Renal pelvis (tissue), 12 donors: ENCODE measurements at places on chromosomes 5 and 9.

DNA sequence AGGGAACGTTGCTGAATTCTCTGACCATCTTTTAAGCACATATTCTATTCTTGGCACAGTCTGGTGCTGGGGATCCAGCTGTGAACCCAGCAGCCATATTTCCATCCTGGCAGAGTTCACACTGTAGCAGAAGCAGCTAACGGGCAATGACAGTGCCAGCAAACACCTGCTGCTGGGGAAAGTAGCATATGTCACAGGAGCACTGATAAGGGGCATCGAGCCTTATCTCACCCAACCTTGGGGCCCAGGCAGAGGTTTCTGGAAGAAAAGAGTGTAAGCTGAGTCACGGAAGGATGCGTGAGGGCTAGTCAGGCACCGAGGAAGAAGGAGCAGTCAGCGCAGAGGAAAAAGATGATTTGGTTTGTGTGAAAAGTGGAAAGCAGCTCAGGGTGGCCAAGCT is 1.1 kb downstream of the NDOR1 start:
- no peak for DNase-seq

DNA sequence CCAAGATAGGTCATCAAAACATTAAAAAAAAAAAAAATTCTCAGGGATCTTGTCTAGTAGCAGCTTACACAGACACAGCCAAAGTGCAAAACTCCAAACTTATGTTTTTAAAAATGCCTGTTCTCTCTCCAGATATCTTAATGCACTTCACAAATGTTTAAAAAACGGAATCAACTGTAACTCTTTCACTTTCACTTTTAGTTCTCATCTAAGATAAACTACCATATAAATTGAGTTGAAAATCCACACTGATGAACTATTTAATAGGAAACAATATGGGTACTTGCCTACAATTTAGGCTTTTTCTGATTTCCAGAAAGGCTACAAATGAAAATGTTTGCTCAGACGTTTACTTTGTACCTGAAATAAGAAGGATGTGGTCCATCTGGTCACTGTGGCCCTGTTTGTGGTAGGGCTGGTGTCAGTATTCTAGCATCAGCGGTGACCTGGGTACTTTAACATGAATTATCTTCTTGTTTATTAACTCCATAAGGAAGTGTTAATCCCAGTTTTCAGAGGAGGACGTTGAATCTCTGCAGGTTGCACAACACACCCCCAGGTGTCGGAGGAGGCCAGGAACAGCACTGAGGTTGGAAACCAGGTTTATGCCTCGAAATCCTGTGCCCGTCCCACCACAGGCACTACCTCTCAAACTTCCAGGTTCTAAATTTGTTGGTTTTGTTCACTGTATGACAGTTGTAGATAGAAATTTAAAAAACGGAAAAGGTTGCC is 13.3 kb upstream of the LPCAT1 start:
- no peak for DNase-seq

DNA sequence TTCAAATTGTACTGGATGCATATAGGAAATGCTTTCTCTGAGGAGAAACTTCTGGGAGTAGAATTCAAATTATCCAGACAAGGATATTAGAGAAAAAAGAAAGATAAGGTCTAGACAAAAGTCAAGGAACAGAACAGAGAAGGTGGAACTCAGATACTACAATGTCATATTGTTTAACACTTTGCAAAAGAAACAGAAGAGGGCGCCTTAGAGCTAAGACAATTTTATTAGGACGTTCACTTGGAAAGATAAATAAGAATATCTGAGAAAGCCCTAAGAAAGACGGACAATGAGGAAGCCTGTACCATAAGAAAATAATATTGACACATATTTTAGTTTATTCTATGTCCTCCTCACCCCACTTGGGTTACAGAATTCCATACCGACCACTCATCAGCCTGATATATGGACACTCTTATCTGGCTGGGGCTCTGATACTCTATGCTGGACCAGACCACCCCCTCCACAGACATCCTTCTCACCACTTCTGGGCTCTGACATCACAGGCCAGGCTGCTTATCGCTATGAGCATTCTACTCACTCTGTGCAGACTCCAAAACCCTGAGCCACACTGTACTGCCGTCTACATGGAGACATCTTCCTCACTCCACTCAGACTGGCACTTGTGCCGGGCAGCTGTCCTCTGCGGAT is 9.1 kb upstream of the AK3 start:
- peak; percentile 36 for DNase-seq

- DNase-seq, result no peak
Measured at GRCh38 chr5:169131616-169132301, 169.2 kb downstream of the SLIT3 start.

- DNase-seq, result no peak
Measured at GRCh38 chr5:142320851-142321560, 3.8 kb downstream of the SPRY4 start.

DNA sequence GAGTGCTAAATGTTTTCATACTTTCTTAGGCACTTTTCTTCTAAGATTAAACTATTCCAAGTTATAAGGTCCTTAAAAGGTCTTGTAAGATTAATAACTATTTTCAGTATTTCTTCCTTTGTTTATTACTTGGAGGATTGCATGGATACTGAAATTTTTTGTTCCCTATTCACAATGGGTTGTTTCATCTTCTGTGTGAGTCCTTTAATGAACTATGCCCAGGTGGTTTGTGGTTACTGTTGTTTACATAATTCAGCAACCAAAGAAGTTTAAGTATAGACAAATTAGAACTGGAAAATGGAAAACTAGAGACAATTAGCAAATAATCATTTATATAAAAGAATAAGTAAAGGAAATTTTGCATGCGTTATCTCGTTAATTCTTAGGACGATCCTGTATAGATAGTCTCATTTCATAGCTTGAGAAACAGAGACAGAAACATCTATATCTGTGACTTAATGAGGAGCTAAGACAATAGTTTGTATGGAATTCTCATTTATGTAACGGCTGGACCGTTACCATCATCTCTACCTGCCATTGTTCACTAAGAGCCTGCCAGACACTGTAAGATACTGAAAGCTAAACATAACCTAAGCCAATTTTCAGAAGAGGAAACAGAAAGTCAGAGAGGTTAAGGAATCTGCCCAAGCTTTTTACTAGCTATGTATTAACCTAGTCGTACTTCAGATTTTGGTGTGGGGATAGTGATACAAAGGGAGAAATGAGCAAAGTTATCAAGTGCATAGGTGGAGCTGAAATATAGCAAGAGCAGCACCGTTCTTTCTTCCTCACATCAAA is 148.2 kb downstream of the PAM start:
- no peak for DNase-seq

DNA sequence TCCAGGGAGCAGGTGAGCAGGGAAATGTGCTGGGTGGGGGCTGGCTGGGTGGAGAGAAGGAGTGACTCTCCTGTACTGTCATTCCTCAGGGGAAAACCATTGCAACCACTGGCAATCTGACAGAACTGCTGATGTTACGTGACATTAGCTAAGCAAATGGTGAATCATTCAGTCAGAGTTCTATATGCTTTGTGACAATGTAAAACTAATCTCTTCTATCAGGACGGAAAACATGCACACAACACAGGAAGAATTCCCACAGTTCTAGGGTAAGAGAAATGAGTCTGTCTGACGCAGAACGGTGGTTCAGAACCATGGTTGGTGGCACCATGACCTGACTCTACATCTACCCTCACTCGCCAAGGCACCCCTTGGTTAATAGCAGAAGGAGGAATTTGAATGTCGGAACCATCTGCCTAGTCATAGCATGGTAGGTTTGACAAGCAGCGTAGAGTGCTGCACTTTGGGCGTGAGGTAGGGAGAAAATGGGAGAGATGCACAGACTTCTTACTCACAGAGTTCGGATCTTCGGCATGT is 243.6 kb upstream of the PANK3 start:
- no peak for DNase-seq

- DNase-seq, result no peak
Measured at GRCh38 chr9:71541436-71541835, 226.9 kb downstream of the CEMIP2 start.

- DNase-seq, result peak; percentile 74
Measured at GRCh38 chr9:124496463-124496862, 10.7 kb downstream of the NR5A1 start.

DNA sequence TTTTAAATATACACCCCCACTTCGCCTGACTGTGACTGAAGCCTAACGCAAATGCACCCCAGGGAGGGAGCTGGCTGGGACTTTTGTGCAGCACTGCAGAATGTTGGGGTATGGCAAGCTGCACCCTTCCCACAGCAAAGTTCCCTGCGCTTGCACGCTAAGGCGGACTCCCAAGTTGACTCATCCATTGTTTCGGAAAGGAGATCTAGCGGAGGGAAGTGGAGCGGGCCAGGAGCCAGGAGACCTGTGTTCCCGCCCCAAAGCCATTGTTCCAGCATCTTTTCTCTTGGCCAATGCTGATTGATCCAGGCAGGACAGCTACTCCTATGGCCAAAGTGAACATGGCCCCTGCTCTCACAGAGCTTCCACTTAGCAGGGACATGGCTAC is 202.9 kb downstream of the AOPEP start:
- no peak for DNase-seq

GRCh38 chr5:120159155-120159554 is 304.9 kb upstream of the PRR16 start:
- DNase-seq, result no peak

DNA sequence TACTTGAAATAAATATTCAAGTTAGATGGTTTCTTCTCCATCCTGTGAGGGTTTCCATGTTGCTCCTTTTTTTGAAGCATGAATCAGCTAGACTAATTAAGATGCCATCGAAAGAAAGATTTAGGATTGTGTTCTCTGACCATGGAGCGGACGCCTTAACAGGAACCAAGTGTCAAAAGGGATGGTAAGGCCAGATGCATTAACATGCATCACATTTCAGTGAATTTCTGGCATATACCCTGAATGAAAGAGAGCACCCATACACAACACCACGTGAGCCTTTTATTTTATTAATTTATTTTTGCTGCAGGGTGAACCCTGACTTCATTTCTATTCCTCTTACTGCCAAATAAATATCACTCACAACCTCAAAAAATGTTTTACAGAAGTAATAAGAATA is 1045.3 kb upstream of the ARRDC3 start:
- no peak for DNase-seq

DNA sequence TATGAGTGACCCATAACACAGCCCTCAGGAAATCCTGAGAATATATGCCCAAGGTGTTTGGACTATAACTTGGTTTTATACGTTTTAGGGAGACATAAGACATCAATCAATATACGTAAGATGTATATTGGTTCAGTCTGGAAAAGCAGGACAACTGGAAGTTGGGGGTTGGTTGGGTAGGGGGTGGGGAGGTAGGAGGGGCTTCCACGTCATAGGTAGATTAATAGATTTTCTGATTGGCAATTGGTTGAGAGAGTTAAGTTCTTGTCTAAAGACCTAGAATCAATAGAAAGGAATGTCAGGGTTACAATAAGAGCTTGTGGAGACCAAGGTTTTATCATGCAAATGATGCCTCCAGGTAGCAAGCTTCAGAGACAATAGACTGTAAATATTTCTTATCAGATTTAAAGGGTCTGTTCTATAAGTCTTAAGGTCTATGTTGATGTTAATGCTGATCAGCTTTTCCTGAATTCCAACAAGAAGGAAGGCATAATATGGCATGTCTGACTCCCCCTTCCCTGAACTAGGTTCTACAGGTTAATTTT is 2267.7 kb upstream of the ACO1 start:
- DNase-seq, result no peak

- DNase-seq, result no peak
Measured at GRCh38 chr5:83496626-83497025, 25.1 kb downstream of the VCAN start.

GRCh38 chr9:129932303-129933151 is 97.3 kb downstream of the USP20 start:
- no peak for DNase-seq

GRCh38 chr9:72977670-72978069 is 24.8 kb upstream of the ALDH1A1 start:
- DNase-seq, result no peak

GRCh38 chr9:13731637-13732036 is 452.1 kb upstream of the MPDZ start:
- DNase-seq, result no peak

DNA sequence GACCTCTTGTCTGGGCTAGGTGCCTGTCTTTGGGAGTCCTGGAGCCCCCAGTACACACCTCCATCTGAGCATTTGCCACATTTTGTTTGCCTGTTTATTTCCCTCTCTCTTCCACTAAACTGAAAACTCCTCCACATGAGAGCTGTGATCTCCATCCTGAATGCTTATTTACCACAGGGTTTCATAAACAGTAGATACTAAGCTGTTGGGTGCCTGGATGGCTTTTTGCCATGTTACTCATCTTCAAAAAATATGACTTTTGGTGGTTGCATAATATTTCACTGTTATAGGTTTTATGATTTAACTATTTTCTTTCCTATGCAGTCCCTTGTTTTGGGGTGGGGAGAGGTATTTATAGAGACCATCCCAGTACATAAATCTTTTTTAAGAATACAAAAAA is 99.6 kb downstream of the APBA1 start:
- no peak for DNase-seq

DNA sequence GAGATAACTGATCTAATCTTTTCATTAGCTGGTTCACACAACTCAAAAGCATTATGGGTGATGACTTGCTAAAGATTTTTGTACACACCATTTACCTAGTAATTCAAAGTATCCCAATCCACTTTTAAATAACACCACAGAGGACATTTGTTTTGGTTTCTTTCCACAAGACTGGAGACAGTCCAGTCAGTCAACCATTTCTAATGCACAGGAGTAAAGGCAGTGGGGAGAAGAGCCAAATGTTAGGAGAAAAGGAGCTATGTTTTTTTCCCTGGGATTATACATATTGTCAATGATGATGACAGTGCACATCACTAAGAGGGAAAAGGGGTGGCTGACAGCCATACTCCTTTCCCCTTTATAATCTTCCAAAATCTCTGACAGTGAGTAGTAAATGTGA is 240.9 kb downstream of the GABRB2 start:
- no peak for DNase-seq

DNA sequence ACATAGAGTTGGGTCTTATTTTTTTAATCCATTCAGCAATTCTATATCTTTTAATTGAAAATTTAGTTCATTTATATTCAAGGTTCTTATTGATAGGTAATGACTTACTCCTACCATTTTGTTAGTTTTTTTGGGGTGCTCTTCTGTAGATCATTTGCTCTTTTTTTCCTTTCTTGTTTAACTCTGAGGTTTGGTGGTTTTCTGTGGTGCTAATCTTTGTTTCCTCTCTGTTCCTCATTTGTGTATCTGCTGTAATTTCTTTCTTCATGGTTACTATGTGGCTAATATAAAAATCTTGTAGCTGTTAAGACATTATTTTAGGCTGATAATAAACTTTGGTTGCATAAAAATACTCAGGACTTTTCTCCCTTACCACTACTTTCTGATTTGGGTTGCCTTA is 181.6 kb upstream of the DMRTA1 start:
- DNase-seq, result no peak

DNA sequence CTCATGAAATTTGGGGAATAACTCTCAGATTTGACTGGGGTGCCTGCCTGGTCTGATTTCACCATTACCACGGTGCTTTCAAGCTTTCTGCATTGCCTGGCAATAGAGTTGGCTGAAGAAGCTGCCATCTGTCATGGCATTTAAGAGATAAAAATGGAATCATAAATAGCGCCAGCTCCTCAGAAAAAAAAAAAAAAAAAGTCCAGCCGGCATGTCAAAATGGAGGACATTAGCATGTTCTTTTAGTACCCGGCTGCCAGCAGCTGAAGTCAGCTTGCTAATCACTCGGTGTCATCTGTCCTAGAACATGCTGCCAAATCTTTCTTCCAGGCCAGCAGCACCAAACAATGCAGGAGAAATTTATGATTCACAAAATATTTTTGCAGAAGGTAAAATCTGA is 57.7 kb upstream of the CER1 start:
- no peak for DNase-seq

- no peak for DNase-seq
Measured at GRCh38 chr5:20331826-20332225, 343.8 kb upstream of the CDH18 start.
